Cardiac septum (tissue), 1 donor: ENCODE measurements at places on chromosomes 13 and 19. TPM values are rescaled to one million over a fixed set of nuclear protein-coding genes. Genes with fewer than 3 reads are reported as not detected.

CYP2A6 gene
- not detected for total RNA-seq

CALR3 gene
- total RNA-seq: not detected

NLRP11 gene
- total RNA-seq: not detected

CEACAM21 gene
- total RNA-seq: 0.27 TPM

CLEC11A gene
- 5.1 TPM for total RNA-seq

ZNF132 gene
- total RNA-seq: 5.4 TPM

ANO8 gene
- total RNA-seq: 7.3 TPM

SIGLECL1 gene
- not detected for total RNA-seq

NANOS3 gene
- total RNA-seq: 0.78 TPM

GJB6 gene
- total RNA-seq: not detected

- DNase-seq: no peak
These were observed 1224.2 kb downstream of the SLITRK5 start for GRCh38 chr13:88895261-88895941.

DNA sequence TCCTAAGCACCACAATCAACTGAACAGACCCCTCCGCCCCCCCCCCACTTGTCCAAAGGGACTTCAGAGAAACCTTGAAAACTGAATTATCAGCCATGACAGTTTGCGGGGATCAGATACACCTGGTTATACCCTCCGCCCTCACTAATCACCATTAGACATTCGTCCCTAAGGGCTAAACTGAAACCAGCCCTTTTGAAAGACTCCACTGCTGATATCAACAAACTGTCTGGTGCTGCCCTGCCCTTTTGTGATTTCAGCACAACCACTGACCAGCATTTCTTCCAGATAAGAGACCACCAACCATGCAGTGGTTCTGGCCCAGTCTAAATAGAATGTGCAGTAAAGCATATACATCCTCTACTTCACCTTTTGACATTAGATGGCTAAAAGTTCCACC is 1422.9 kb downstream of the EFNB2 start:
- no peak for DNase-seq

DNA sequence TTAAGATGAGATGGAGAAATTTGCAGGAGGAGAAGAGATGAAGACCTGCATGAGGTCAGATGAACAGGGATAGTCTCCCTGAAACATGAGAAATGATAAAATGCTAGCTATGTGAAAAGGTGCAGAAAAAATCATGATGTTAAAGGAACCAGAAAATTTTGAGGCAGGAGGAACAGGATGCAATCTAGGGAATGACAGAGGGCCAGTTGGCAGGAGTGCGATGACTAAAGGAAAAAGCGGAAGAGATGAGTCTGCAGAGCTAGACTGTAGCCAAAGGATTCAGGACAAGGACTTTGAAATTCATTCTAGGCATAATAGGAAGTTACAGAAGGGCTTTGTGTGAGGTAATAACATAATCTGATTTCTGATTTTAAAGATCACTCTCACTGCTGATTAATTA is 77.9 kb downstream of the TRPC4 start:
- DNase-seq: no peak

DNA sequence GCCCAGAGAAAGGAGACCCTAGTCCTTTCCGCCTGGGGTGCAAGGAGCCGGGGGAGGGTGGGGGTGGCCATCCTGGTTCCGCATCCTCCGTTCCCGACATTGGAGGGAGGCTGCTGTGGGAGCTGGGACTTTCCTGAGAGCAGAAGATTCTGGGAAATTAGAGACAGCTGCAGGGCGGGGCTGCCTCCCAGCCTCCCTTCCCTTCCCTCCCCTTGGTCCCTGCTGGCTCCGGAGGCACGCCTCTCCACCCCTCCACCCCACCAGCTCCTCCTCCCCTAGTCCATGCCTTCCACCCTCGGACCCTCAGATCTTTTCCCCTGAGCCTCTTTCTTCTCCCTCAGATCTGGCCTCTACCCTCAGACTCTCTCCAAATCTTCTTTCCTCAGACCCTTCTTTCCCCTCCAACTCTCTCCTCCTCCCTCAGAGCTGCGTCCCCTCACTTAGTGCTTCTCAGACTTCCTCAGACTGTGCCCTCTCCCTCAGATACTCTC is 3.1 kb upstream of the BCL3 start:
- DNase-seq: peak; percentile 85

DNA sequence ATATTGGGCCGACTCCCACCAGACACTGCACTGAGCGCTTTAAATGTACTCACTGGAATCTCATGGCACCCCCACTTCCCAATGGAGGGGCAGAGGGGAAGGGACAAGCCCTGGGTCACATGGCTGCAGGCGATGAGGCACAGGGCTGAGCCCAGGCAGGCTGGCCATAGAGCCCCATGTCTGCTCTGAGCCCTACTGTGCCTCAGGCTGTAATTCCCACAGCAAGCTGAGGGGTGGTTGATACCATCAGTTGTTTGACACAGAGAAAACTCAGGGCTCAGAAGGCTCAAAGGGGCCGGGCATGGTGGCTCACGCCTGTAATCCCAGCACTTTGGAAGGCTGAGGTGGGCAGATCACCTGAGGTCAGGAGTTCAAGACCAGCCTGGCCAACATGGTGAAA is 25.1 kb downstream of the RFX1 start:
- no peak for DNase-seq

GRCh38 chr13:31121379-31122140 is 40.1 kb downstream of the HSPH1 start:
- no peak for DNase-seq

DNA sequence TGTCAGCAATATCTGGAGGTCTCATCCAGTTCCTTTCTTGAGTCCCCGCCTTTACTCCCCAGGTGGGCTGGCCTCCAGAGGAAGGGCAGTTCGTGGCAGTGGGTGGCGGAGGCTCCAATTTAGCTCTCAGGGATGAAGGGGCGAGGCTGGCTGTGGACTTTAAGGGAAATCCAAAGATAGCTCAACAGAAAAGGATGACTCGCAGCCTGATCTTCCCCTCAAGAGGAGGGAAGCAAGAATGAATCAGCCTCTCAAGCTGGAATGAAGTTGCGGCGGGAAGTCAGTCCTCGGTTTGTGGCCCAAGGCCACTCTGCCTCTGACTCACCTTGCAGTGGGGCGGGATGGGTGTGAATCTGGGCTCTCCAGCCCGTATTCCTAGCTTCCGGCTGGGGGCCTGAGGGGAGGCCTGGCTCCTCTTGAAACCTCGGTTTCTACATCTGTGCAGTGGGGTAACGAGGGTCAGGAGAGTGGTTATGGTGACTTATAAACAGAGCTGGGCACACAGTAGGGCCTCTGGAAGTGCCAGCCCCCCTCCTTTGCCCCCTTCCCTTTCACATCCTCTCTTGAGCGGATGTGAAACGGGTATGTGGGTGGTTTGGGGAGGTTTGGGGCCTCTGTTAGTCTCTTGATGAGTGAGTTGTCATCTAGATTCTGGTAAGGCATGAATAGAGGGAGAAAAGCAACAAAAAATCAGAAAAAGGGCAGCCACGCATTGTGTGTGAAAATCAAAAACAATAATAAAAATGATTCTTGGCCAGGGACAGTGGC is 10.5 kb upstream of the SMG9 start:
- DNase-seq: no peak

GRCh38 chr19:21824679-21825078 is 11.3 kb downstream of the ZNF43 start:
- DNase-seq: no peak

GRCh38 chr13:79141082-79141481 is 265.0 kb downstream of the RBM26 start:
- DNase-seq: no peak

GRCh38 chr19:9971166-9971897 is 35.0 kb upstream of the OLFM2 start:
- DNase-seq: no peak

DNA sequence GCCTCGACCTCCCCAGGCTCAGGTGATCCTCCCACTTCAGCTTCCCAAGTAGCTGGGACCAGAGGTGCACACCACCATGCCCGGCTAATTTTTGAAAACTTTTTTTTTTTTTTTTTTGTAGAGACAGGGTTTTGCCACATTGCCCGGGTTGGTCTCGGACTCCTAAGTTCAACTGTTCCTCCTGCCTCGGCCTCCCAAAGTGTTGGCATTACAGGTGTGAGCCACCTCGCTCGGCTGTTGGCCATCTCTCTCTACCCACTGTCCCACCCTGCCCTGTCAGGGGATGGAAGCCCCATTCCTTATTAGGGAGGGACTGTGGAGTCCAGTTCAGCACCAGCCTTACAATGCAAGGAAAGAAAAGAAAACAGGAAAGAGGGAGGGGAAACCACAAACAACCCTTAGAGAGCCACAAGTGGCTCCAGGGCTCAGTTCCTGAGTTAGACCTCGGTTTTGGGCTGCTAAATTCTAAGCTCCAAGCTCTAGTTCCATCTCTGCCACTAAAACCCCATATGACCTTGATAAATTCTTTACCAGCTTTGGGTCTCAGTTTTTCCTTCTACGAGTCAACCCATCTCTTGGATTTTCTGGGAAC is 31.7 kb downstream of the ACTL9 start:
- no peak for DNase-seq

DNA sequence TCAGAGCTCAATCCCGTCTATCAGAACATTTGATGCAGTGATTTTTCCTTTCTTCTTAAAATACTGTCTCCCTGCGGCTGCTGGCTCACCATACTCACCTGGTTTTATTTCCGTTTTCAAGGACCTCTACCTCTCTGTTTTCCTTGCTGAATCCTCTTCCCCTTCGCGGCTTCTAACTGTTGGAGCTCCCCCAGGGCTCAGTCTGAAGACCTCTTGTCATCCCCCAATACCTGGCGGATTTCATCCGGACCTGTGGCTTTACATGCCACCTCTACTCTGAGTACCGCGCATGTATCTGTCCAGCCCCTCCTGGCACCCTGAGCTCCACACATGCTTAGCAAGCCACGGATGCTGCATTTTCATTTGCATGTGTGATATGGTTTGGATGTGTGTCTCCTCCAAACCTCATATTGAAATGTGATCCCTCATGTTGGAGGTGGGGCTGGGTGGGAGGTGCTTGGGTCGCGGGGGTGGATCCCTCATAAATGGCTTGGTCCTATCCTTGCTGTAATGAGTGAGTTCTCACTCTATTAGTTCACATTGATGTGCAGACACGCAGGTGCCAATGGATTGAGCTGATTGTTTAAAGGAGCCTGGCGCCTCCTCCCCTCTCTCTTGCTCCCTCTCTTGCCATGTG is 106.2 kb upstream of the LSM14A start:
- no peak for DNase-seq

DNA sequence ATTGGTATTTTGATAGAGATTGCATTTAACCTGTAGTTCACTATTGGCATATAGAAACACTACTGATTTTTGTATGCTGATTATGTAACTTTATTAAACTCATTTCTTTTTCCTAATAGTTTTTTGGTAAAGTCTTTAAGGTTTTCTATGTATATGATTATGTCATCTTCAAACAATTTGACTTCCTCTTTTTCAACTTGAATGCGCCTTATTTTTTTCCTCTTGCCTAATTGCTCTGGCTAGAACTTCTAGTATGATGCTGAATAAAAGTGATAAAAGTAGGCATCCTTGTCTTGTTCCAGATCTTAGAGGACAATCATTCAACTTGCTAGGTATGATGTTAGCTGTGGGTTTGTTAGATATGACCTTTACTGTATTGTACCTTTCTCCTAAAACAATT is 1034.9 kb downstream of the PCDH9 start:
- no peak for DNase-seq

GRCh38 chr13:107497661-107498060 is 717.7 kb downstream of the LIG4 start:
- no peak for DNase-seq

DNA sequence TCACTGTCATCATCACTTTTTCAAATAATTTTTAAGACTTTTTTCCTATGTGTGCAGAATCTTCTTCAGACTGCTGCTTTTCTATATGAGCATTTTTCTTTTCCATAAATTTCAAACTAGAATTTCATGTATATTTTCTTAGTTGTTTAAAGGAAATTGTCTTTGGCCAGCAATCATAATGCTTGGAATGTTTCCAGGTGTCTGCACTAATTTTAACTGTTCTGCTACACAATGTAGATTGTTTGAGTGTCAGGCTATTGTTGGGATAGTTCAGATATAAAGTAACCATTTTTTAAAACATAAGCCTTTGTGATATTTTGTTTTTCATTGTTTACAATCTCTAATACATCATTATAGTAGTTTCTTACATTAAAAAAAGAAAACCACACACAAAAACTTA is 1418.5 kb downstream of the EFNB2 start:
- no peak for DNase-seq

DNA sequence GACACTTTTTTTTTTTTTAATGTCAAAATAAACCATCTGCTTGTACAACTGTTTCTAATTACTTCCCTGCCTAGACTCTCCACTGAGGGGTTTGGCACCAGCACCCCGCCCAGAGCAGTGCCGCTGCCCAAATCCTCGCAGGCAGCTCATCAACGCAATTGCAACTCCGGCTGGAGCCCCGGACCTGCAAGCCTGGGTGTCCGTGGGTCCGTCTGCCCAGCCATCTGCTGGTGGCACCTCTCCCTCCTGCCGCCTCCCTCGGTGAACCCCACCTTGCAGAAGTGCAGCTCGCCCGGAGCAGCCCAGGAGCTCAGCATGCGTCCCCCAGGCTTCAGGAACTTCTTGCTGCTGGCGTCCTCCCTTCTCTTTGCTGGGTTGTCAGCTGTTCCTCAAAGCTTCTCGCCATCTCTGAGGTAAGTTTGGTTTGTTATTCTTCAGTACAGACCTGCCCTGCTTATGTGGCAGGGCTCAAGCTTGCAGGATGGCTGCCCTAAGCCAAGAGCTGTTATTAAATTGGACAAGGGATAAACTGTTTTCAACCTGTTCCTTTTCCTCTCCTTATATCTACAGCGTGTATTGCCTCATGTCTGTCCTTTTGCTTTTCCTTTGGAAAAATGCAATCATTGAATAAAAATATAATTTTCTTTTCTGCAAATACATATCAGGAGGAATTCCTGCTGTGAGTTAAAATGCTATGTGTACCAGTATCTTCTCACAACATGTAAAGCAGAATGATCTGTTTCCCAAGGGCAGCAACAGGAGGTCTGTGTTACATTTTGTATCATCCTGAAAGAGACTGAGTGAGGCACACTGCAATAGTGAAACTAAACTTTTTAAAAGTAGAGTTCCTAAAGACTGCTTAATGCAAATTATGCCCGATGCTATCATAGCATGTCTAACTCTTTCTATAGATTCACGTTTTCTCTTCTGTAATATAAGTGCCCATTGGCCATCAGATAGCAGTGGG is at the start of gene ITGBL1:
TSS of gene ITGBL1 (plus strand) at position 157 of the 967 bp plus-strand sequence. CDS start at position 316, 159 bp downstream.
- DNase-seq: no peak

DNA sequence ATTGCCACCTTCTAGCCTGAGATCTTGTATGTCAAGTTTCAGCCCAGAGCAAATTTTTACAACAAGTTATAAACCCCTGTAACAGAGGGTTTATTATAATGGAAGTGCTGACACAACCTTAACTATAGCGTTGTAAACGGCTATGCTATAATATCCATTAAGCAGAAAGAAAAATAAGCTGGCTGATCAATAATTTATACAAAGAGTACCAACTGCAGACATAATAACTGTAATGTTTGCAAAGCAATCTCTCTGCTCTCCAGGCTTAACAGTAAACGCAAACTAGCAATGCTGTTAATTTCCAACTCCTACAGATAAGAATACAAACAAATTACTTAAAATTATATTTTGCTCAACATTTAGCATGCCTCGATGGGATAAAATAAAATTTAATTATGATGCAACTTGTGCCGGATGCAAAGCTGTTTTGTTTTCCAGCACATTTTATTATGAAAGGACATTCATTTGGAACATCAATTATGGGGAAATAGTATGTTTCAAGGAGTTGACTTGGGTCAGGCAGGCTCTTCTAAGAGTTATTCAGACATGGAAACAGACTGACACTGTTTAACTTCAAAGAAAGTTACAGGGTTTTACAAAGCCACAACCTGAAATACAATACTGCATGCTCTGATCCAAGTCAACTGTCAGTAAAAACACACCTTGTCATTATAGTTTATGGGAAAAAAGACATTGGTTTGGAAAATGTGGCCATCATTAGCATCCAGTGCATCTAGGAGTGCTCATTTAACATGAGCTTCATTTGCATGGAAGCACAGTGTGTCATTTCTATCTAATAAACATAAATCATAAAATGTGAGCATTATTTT is 6.6 kb upstream of the DACH1 start:
- no peak for DNase-seq
